ENCODE measurements at places on chromosomes 7 and 10.

- DNase-seq = no peak
Measured at GRCh38 chr7:154425271-154425670, 373.1 kb downstream of the DPP6 start.

GRCh38 chr7:132817949-132818348, 241.7 kb upstream of the PLXNA4 start:
- DNase-seq = peak; percentile 39

DNA sequence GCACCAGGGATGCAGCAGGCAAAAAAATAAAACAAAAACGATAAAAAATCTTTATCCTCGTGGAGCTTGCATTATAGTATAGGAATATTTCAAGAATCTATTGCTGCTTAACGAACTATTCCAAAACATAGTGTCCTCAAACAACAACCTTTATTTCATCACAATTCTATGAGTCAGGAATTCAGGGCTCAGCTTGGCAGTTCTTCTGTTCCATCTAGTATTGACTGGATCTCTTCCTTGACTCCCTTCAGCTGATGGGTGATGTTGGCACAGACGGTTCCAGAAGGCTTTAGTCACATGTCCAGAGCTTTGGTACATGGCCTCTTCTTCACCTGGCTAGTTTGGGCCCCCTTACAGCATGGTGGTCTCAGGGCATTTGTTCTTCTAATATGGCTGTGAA, 88.0 kb downstream of the RTKN2 start:
- no peak for DNase-seq

DNA sequence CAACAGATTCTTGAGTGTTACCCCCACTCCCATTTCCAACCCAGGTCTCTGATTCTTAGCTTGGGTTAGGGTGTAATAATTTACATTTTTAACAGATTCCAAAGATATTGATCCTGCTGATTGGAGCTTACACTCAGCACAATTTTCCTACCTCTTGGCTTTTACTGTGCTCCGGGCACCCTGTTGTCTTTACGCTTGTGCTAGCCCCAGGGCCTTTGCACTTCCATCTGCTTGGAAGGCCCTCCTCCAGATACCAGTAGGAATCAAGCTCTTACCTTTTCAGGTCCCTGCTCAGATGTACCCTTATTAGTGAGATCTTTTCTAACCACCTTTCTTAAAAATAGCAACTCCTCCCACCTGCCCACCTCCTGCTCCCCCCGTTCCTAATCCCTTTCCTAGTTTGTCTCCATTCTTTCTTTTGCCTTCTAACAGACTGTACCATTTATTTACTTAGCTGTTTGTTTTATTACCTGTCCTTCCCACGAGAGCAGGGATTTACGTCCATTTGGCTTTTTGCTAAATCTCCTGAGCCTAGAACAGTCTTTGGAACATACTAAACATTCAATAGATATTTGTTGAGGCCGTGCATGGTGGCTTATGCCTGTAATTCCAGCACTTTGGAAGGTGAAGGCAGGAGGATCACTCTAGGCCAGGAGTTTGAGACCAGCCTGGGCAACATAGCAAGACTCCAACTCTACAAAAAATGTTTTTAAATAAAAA, 316.3 kb downstream of the PRPF18 start:
- DNase-seq = no peak

DNA sequence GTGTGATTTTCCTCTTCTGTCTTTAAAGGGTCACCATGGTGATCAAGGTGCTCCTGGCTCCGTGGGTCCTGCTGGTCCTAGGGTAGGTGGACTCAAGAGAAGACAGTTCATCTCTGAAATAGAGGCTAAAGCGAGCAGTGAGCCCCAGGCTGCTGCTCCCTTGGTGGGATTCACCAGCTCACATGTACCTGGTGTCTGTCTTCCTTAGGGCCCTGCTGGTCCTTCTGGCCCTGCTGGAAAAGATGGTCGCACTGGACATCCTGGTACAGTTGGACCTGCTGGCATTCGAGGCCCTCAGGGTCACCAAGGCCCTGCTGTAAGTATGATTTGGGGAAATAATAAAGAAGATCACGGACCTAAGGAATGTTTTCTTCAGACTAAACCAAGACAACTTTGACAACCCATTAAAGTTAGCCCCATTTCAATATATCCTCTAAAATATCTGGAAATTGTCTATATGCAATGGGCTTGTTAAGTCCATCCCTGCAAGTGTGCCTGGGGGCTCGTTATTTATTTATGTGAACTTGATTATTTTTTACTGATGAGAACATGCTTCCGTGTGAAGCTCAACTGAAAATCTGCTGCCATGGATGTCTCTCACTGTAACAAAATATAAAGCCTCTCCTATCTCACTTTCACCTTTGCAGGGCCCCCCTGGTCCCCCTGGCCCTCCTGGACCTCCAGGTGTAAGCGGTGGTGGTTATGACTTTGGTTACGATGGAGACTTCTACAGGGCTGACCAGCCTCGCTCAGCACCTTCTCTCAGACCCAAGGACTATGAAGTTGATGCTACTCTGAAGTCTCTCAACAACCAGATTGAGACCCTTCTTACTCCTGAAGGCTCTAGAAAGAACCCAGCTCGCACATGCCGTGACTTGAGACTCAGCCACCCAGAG, 32.5 kb downstream of the COL1A2 start:
- peak; percentile 48 for DNase-seq

- no peak for DNase-seq
Measured at GRCh38 chr7:28413011-28413410, 693 bp downstream of the CREB5 start.

Measured in fibroblast of gingiva (primary cell).